ENCODE measurements at places on chromosomes 2 and 18.

- DNase-seq, result no peak
Observed at GRCh38 chr2:36408198-36408703, 52.7 kb downstream of the CRIM1 start.

- no peak for DNase-seq
Observed at GRCh38 chr2:134253804-134254203, at the start of gene MGAT5. Gene MGAT5 (plus strand): TSS chr2:134254072. CDS start chr2:134254404, 332 bp downstream.

DNA sequence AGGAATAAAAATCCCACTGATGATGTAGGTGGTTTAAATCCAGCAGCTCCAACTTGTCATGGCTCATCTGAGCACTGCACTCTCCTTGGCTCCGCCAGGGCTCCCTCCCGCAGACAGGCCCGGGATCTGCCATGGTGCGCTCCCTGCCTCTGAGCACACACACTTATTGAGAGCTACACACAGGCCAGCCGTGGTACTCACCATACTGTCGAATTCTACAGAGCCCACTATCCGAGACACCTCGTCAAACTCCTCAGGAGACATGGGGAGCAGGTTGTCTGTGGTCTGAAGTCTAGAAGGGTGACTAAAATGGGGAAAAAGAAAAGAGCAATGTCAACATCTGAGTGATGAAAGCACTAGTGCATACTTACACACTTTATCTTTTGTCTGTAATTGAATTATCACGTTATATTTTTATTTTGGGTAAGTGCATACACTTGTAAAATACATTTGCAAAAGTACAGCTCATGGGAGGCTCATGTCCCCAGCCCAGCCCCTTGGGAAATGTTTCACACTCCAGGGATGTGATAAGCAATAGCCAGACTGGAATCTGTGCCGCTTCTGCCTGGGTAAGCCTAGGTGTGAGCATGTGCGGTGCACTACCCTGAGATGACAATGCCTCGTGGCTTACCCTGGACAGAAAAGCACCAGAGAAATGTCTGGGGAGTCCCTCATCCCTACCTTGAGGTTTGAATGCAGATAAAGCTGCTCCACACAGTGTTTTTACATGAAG is 39.2 kb downstream of the STAT1 start:
- DNase-seq, result no peak

- no peak for DNase-seq
Observed at GRCh38 chr2:215071676-215072075, 66.8 kb downstream of the ABCA12 start.

GRCh38 chr2:190993292-190993643 is 20.7 kb downstream of the STAT1 start:
- DNase-seq, result no peak

DNA sequence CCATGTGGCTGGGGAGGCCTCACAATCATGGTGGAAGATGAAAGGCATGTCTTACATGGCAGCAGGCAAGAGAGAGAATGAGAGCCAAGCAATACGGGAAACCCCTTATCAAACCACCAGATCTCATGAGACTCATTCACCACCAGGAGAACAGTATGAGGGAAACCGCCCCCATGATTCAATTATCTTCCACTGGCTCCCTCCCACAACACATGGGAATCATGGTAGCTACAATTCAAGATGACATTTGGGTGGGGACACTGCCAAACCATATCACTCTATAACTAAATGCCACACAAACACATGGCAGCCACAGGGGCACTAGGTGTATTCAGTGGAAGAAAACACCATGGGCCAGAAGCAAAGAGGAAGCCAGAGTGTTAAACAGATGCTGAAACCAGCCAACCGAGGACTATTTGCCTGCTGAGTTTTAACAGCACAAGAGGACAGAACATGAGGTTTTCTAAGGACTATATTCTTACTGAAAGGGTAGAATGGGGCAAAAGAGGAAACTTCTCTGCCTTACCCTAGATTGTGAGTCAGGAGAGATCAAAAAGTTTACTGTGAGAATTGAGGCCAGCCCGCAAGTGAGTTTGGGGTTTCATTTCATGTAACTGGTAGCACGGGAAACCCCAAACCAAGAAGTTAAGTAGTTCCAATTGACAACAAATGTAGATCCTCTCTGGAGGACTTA is 49.2 kb downstream of the SIGLEC15 start:
- DNase-seq, result peak; percentile 72

DNA sequence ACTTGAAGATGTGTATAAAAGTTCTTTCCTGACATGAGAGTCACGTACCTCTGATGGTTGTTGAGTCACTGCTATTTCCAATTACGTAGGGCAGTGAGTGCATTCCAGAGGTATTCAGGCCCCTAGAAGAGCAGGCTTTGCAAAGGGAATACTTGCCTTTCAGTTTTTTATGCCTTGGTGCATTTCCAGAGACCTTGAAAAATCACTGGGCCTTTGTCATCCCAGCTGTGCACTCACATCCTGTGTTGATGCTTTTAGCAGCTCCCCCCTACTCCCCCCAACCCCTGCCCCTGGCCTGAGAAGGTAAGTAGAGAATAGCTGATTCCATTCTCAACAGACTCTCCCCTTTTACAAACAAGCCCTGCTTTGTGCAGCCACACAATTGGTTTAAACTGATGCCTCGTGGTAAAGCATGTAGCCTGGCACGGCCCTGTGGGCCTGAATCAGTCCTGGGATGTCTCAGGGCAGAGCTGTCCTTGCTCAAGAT is 174.2 kb downstream of the PRPF40A start:
- no peak for DNase-seq

DNA sequence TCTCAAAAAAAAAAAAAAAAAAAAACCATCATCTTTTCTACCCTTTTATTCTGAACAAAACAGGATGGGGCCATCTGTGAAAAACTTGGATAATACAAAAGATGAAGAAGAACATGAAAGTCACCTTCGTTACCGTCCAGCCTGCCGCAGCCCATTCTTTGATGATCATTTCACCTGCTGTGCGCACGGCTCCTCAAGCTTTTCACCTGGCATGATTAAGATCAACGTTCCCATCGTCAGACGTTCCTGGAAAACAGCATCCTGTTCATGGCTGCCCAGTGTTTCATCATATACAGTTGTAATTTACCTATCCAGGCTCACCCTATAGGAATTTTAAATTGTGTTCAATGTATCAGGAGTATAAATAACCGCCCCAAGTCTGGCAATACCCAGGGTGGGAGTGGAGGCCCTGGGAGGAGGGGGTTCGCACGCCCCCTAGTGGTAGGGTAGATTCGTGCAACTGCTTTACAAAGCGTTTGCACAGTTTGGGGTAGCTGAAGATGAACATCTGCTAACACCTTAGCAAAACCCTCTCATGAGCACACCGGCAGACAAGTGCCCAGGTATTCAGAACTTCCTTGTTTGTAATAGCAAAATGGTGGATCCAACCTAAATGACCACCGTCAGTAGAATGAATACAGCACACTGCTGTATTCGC is 49.0 kb upstream of the GLI2 start:
- no peak for DNase-seq

GRCh38 chr2:129231924-129232323 is 747.5 kb upstream of the RAB6C start:
- no peak for DNase-seq

Data from CD4-positive, alpha-beta T cell treated with Interferon alpha-2 for 1 hour (primary cell).